ENCODE measurements at places on chromosomes 6 and 20.

DNA sequence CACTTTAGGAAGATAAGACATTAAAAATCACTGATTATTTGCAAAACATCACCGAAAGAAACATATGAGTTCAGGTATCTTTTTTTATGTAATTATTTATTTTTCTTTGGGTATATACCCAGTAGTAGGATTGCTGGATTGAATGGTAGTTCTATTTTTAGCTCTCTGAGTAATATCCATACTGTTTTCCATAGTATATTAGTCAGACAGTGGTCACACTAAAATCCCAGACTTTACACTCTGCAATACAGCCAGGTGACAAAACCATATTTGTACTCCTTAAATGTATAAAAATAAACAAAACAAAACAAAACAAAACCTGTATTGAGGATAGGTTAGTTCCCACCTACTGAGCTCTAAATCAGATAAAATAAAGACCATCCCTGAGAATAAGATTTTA lies 1024.3 kb upstream of the EYS start:
- no peak for DNase-seq

- no peak for DNase-seq
Observed at GRCh38 chr6:43679057-43679456, 8.5 kb downstream of the MRPS18A start.

DNA sequence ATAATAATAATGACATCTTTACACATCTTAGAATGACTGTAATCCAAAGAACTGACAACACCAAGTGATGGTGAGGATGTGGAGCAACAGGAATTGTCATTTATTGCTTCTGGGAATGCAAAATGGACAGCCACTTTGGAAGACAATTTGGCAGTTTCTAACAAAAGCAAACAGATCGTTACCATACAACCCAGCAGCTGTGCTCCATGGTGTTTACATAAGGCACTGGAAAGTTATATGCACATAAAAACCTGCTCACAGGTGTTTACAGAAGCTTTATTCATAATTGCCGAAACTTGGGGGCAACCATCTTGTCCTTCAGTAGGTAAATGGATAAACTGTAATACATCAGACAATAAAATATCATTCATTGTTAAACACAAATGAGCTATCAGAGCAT lies 18.3 kb upstream of the ASF1A start:
- DNase-seq, result no peak

DNA sequence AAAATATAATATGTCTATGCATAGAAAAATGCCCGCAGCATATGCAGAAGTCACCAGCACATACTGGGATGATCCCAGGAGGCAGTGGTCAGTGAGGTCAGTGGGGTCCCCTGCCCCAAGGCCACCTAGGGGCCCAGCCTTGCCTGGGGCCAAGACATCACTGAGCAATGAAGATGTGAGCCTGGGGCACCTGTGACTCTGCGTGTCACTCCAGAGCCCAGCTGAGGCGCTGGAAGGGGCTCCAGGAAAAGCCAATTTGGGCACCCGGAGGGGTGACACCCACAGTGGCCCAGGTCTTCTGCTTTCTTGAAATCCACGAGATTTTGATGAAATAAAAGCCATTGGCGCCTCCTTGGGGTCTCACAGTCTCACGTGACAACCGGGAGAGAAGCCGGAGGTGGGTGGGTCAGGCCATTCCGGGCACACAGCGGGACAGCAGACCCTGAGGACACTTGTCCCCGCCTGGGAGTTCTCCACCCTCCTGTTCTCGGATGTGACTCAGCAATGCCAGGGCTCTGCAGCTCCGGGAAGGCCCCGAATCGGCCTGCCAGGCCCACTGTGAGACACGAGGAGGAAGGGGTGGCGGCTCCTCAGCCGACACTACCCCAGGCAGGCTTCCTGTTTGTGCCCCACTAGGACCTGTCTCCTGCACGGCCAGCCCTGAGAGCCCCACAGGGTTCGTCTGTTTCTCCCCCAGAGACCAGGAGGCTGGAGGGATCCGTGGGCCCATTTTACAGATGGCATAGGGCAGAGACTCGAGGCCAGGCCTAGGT lies 24.4 kb upstream of the SLCO4A1 start:
- DNase-seq, result no peak

DNA sequence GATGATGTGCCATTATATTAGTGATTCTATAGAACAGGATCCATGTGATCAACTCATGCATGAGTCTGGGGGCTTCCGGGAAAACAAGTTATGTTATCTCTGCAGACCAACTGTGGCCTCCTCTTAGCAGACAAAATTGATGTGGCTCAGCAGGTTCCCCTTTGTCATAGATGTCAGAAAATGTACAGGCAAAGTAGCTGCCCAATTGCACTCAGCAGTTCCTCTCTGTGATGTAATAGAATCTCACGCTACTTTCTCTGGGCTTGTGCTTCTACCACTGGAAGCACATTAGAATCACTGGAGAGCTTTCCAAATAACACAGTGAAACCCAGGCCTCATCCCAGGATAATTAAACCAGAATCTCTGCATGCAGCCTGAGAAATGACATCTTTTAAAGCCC lies 253.1 kb downstream of the SLC24A3 start:
- no peak for DNase-seq

- DNase-seq, result no peak
Observed at GRCh38 chr6:64477391-64477790, 841.8 kb downstream of the PHF3 start.

- no peak for DNase-seq
Observed at GRCh38 chr20:34385464-34385863, 22.4 kb downstream of the ITCH start.

GRCh38 chr20:16803965-16804792 lies 56.0 kb downstream of the OTOR start:
- DNase-seq, result no peak

GRCh38 chr20:59813948-59814839 lies 119.2 kb downstream of the SYCP2 start:
- no peak for DNase-seq

GRCh38 chr6:147158881-147159280 lies 45.3 kb upstream of the STXBP5 start:
- no peak for DNase-seq

- no peak for DNase-seq
Observed at GRCh38 chr6:147127587-147127986, 76.6 kb upstream of the STXBP5 start.

GRCh38 chr20:18314786-18315406 lies 26.6 kb downstream of the ZNF133 start:
- DNase-seq, result no peak

DNA sequence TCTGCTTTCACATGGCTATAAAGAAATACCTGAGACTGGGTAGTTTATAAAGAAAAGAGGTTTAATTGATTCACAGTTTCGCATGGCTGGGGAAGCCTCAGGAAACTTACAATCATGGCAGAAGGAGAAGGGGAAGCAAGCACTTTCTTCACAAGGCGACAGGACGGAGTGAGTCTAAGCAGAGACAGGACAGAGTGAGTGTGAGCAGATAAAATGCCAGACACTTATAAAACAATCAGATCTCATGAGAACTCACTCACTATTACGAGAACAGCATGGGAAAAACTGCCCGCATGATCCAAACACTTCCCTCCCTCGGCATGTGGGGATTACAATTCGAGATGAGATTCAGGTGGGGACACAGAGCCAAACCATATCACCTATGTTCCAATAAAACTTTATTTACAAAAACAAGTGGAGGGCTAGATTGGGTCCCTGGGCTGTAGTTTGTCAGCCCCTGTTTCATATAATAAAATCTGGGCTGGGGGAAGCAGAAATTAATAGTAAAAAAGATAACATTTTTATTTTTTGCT lies 37.1 kb upstream of the CTAGE9 start:
- no peak for DNase-seq

DNA sequence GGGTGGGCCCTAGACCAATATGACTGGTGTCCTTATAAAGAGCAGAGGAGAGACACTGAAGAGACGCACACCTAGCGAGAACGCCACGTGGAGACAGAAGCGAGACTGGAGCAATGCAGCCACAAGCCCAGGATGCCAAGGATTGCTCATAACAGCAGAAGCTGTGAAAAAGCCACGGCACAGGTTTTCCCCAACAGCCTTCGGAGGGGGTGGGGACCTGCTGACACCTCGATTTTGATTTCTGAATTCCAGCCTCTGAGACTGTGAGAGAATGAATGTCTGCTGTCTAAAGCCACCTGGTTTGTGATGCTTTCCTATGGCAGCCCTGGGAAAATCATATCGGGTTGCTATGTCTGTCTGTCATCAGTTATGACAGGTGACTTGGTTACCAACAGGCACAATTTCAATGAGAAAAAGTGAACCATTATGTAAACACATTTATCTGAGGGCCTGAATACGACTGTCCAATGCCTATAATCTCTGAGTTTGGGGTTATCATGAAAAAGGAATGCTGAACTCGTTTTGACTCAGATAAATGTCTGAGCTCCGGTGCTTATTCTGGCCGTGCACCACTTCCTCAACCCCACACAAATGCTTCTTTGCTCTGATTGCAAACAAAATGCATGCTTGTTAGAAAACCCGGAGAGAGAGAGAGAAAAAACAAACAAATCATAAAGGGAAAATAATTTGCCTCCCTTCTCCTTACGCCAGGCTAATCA lies 769.7 kb downstream of the PTPRT start:
- no peak for DNase-seq

GRCh38 chr6:38610050-38610625 lies 29.6 kb downstream of the BTBD9 start:
- DNase-seq, result no peak

GRCh38 chr20:59783641-59784010 lies 149.8 kb downstream of the SYCP2 start:
- DNase-seq, result no peak

GRCh38 chr20:51238675-51239305 lies 215.9 kb upstream of the KCNG1 start:
- DNase-seq, result no peak

- no peak for DNase-seq
Observed at GRCh38 chr6:108677894-108678293, 117.2 kb downstream of the FOXO3 start.

- no peak for DNase-seq
Observed at GRCh38 chr6:22231050-22231449, 65.8 kb downstream of the PRL start.

DNA sequence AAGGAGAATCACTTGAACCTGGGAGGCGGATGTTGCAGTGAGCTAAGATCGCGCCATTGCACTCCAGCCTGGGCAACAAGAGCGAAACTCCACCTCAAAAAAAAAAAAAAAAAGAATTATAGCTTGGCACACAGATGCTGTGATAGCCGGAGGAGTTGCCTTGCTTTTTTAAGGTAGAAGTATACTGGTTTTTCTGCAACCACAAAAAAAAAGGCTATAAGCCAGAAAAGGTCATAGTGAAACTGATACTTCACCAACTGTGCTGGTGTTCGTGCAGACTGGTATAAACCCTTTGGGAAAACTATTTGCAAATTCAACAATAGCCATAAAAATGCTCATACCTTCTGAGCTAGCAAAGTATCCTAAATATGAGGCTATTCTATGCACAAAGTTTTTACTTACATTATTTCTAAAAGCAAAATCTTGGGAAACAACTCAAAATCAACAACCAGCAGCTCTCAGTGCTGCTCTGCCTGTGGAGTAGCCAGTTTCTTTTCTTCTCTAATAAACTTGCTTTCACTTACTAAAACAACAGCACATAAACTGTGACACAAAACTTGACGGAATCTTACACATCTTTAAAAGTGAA lies 44.0 kb downstream of the B4GALT5 start:
- no peak for DNase-seq

- no peak for DNase-seq
Observed at GRCh38 chr20:13220194-13220903, 725 bp upstream of the ISM1 start.

- no peak for DNase-seq
Observed at GRCh38 chr20:19314621-19315020, 102.2 kb downstream of the SLC24A3 start.

DNA sequence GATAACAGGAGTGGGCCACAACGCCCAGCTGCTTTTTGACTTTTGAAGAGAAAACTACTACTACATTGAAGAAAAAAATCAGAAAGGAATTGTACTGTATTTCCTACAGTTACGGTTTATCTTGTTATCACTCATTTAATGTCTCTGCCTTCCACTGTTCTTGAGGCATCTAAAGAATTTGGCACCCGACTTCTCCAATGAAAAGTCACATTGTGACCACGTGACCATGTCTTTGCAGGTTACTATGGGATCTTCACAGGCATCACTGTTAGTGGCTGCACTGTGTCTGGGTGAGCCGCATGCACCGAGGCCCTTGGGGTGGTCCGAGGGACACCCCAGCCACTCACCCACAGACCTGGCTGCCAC lies 26.8 kb downstream of the RRBP1 start:
- DNase-seq, result no peak

- DNase-seq, result no peak
Observed at GRCh38 chr20:10330071-10330470, 104.0 kb downstream of the MKKS start.

- DNase-seq, result no peak
Observed at GRCh38 chr20:58995461-58996225, 11.4 kb downstream of the CTSZ start.

DNA sequence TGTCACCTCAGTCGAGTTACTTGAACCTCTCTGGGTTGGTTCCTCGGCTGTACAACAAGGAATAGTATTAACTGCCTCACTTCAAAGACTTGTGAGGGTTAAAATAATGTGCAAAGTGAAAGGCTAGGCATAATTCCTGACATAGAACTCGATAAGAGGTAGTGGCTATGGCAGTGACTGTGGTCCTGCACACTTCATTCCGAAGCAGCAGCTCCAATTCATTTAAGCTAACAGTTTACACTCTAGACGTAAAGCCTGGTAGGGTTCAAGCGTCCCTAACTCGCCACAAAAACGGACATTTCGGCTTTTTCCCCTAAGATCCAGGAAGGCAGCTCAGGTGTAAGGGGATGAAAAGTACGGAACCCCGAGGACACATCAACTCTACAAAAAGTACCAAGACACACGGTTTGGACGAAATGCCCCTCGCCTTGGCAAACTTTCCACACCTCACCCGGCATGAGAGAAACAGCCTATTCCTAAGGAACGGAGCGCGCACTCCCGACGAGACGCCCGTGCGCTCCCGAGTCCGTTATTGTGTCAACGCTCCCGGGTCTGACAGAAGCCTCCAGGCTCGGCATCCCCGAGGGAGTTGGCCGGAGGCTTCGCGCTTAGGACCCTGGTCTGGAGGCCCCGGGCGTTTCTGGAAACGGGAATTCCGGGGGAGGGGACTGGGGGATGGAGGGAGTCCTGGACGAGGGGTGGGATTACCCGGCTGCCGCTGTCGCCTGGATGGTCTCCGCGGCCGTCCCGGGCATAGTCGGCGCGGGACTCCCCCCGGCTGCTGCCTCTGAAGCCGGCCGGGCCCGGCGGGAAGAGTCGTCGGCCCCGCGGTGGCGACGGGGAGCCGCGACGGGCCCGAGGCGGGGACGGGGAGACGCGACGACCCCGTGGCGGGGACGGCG lies 937 bp downstream of the ZNF318 start:
- no peak for DNase-seq

Data from DMS79 (cell line).